Kidney tubule cell (primary cell): ENCODE measurements at places on chromosomes 11 and 22.

DNA sequence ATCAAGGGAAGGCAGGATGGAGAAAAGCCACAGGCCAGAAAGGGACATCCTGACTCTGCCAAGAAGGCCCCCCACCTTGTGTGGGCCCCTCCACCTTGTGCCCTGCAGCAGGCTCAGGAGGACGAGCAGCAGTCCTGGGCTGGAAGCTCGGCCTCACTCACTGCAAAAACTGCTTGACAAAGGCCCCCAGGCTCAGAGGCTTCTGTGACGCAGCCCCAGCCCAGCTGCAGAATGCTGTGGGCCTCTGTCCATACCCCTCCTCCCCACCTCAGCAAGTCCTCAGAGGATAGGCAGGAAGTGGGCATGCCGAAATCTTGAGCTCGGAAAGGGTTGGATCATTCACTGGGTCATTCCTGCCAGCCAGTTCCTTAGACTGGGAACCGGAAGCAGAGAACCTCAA, 61.9 kb downstream of the NRXN2 start:
- no peak for DNase-seq

- DNase-seq = no peak
Measured at GRCh38 chr22:39416319-39416718, 16.7 kb downstream of the TAB1 start.

DNA sequence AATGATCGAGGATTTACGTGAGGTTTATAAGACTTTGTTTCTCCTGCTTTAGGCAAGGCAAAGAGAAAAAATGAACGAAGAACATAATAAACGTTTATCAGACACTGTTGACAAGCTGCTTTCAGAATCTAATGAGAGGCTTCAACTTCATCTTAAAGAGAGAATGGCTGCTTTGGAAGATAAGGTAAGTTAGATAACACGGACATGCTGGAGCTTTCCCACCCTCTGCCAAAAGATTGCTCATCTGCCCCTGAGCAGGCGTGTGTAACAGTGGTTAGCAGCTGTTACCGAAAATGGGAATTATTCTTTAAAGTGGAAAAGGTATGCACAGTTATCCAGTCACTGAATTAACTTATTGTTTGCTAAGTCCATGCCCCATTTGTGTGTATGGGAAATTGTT, 62.8 kb upstream of the CTTN start:
- DNase-seq = no peak

- DNase-seq = peak; percentile 99
Measured at GRCh38 chr11:73257342-73258103, 14.6 kb upstream of the P2RY6 start.

- DNase-seq = no peak
Measured at GRCh38 chr11:61710019-61710418, 29.8 kb downstream of the DAGLA start.

DNA sequence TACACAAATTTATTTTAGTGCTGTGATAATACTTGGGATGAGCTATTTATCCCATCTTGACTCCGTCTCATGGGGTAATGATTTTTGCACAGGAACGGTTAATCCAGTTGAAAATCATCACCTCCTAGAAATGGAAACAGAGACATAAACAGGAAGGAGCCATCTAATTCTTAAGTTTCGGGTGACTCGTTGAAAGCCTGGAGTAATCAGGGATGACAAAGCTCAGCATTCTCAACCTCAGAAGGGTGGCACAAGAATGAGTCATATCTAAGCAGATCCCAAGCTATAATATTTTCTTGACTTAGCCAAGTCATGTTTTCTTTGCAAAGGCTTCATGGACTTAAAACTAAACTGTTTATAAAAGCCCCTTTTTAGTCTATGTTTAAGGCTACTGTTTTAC, 280.8 kb upstream of the CCDC90B start:
- peak; percentile 89 for DNase-seq

DNA sequence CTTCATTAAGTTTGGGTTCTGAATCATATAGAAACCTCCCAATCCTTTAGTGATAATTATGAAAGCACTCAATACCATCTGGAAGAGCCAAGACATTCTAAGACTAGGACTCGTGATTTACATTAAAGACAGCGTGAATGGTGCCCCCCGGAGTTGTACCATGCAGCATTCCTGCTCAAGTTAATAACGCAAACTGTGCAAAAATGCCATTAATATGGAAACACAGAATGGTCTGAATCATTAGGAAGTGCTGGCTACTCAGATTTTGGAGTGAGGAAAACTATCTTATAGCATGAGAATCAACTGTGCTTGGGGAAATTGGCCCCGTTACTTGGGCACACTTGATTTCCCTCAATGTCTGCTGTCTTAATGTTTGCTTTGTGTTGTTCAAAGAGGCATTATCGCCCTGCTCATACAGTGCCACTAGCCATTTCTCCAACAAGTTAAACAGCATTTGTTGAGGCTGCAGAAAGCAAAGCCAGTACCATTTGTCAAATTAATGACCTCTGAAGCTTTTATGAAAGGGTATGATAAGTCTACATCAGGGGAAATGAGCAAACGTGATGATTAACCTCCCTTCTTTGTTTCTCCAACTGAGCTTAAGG, 18.5 kb upstream of the TPH1 start:
- no peak for DNase-seq

- no peak for DNase-seq
Measured at GRCh38 chr11:107202241-107202640, 184.0 kb upstream of the GUCY1A2 start.

- no peak for DNase-seq
Measured at GRCh38 chr11:56670984-56671383, 7.5 kb downstream of the OR5AR1 start.

GRCh38 chr22:38881464-38881871, 9.5 kb upstream of the CBX6 start:
- no peak for DNase-seq

- DNase-seq = peak; percentile 12
Measured at GRCh38 chr11:104582431-104582830, 315.8 kb downstream of the CASP12 start.

GRCh38 chr11:33868647-33869461, 23.0 kb downstream of the LMO2 start:
- no peak for DNase-seq

DNA sequence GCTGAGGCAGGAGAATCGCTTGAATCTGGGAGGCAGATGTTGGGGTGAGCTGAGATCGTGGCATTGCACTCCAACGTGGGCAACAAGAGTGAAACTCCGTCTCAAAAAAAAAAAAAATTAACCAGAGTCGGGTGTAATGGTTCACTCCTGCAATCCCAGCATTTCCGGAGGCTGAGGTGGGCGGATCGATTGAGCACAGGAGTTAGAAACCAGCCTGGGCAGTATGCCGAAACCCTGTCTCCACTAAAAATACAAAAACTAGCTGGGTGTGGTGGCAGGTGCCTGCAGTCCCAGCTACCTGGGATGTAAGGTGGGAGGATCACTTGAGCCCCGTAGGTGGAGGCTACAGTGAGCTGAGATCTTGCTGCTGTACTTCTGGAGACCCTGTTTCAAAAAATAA, 1.5 kb downstream of the RANGAP1 start:
- DNase-seq = no peak

DNA sequence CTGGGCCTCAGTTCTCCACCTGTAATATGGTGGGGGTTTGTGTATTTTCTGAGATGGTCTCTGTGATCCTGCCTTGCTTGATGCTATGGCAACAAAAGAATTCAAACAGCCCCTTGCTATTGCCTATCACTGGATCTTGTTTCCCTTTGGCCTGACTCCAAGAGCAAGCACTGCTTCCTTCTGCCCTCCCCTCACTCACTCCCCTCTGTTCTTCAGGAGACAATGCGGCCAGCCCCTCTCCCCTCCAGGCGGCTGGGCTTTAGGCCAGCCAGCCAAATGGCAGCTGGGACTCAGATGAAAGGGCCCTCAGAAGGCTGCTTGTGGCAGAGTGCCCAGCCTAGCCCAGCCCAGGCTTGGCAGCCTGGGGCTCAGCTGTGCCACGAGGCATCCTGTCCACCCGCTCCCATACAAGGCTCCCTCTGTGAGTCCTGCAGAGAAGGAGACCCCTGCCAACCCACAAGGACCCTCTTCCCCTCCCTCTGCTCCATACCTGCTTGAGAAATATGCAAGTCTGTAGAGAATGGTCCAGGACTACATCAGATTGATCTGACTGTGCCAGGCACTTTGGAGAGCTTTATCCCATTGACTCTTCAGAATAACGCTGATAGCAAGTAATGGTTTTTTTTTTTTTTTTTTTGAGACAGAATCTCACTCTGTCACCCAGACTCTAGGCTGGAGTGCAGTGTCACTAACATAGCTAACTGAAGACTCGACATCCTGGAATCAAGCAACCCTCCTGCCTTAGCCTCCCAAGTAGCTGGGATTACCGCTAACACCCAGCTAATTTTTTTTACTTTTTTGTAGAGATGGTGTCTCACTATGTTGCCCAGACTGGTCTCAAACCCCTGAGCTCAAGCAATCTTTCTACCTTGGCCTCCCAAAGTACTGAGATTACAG, 7.6 kb upstream of the KCTD14 start:
- DNase-seq = peak; percentile 48

GRCh38 chr11:12704049-12704448, 29.8 kb downstream of the TEAD1 start:
- peak; percentile 61 for DNase-seq

- DNase-seq = no peak
Measured at GRCh38 chr22:40423310-40423688, 52.9 kb downstream of the SGSM3 start.

DNA sequence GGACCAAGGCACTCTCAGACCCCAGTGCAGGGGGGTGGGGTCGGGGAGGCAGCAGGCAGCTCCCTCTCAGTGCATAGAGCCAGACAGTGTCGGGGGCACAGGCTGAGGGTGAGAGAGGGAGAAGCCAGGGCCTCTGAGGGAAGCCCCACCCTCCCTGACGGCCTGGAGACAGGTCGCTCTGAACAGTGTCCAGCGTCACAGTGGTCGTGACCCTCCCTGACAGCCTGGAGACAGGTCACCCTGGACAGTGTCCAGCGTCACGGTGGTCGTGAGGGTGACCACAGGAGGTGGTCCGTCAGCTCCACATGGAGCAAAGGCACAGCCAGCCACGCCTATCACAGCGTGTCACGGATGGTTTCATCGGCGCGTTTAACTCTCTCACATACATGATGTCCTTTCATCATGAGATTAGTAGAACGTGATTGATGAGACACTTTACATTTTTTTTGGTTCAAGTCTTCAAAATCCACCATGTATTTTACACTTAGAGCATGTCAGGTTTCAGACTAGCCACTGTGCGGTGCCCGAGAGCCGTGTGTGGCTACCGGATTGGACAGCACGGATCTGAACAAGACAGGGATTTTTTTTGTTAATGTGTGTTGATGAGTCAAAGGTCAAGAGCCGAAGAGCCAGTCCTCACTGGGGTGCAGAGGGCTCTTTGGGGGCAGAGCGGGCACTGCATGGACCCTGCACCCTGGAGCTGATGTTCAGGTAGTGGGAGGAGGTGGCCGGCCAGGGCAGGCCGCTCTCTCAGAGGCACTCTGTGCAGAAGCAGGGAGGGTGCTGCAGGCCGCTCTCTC, 23.9 kb upstream of the PANX2 start:
- peak; percentile 79 for DNase-seq

DNA sequence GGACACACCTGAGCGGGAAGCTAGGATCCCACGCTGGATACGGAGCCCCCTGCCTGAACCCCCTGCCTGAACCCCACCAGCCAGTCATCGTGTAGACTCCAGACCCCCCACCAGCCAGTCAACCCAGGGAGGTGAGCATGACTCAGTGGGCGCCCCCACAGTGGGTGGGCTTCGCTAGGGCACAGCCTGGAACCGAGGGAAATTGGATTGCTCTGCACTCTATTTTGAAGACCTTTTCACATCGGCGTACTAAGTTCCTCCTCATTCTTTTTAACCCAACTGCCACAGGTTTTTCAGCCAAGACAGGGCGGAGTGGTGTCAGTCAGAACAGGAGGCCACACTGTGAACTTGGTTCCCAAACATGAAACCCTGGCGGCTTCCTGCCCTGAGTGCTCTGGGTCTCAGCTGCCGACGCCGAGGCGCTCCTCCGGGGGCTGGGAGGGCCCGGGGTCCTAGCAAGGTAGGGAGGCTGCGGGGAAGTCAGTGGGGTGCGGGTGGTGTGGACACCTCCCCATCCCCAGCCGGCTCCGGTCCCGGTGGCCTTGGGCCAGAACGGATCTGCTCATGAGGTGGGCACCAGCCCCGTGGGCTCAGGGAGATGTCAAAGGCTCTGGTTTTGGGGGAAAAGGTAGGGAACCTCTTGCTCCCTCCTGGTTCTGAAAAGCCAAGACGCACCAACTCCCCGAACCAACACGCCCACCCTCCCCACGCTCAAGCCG, 57.0 kb downstream of the BRD1 start:
- no peak for DNase-seq

GRCh38 chr11:95703049-95703448, 86.5 kb downstream of the FAM76B start:
- DNase-seq = no peak

GRCh38 chr22:17965538-17966402, 58.6 kb downstream of the MICAL3 start:
- no peak for DNase-seq

DNA sequence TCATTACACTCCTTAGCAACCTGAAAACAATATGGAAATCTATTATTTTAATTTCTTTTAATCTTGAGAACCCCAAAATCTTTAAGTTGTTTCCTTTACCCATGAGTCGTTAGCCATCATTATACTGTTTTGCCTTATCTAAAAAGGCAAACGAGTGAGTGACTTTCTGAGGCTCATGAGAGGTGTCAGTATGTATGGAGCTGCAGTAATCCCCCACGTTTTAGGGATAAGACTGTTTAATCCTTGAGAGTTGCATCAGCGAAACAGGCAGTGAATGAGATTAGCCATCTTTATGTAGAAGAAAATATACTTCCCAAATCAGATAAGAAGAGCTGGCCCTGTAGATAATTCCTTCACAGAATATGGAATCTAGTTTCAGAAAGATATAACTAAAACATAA, 1147.0 kb downstream of the DLG2 start:
- no peak for DNase-seq

DNA sequence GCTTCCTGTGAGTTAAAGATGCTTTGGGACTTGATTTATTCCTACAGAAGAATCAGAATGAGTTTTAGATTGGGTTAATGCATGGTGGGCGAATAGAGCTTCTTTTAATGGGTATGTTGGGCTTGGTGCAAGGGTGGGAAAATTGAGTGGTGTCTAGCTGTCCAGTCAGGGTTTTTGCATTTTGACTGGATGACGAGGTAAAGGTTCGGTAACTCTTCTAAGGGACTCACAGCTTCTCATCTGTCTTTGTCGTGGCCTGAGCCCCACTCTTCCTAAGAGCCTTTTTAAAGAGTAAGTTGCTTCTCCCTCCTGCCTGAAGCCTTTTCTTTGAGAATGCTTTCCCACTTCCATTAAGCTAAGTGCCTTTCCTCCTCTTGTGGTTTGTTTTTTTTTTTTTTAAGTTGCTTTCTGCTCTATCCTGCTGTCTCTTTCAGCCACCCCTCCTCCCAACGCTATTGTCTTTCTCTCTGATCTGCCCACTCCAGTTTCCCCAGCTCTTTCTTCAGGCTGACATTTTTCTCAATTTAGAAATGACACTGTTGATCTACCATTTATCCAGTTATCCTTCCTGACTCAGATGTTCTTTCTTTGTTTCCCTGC, 1.1 kb downstream of the DPF2 start:
- DNase-seq = no peak

GRCh38 chr11:65663639-65664200, 1.0 kb upstream of the RELA start:
- peak; percentile 49 for DNase-seq
